ENCODE measurements at places on chromosomes 11 and 22. TPM values are rescaled to one million over a fixed set of nuclear protein-coding genes. Genes with fewer than 3 reads are reported as not detected.

ZNF214 gene
- 2.1 TPM for total RNA-seq

PANX2 gene
- 1.4 TPM for total RNA-seq

SHANK2 gene
- 2.7 TPM for total RNA-seq

TEX12 gene
- 0.50 TPM for total RNA-seq

RAG1 gene
- total RNA-seq: 1.8 TPM

KRTAP5-1 gene
- not detected for total RNA-seq

RNF121 gene
- total RNA-seq: 43.9 TPM

TMPRSS5 gene
- under 0.01 TPM for total RNA-seq

CCDC89 gene
- 0.14 TPM for total RNA-seq

POU2AF3 gene
- total RNA-seq: 0.36 TPM

SLC17A6 gene
- not detected for total RNA-seq
